Neural crest cell (in vitro differentiated cells): ENCODE measurements at places on chromosomes 6 and 20. TPM values are rescaled to one million over a fixed set of nuclear protein-coding genes. Genes with fewer than 3 reads are reported as not detected.

DNA sequence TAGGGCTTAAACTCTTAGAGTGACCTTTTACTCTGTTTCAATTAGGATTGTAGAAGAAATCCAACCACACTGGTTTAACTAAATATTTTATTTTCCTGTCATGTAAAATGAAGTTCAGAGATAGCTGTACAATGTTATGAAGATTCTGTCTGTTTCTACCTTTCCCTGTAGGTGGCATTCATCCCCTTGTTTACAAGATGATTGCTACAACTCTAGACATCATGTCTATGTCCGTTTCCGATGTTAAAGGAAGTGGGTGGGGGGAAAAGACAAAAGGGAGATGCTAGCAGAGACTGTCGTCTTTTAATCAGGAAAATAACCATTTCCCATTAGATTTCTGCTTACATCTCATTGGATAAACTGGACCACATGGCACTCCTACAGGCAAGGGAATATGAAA, 30.9 kb upstream of the RIMS1 start:
- no peak for DNase-seq

DNA sequence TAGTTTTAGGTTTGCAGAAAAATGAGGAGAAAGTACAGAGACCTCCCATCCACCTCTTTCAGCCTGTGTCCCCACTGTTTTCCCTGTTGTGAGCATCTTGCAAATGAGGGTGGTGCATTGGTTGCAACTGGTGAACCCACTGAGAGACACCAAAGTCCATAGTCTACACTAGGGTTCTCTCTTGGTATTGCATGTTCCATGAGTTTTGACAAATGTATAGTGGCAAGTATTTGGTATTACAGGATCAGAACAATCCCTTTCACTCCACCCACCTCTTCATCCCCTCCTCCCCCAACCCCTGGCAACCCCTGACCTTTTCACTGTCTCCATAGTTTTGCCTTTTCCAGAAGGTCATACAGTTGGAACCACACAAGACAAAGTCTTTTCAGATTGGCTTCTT, 20.1 kb downstream of the ZNF831 start:
- no peak for DNase-seq

- DNase-seq, result no peak
Measured at GRCh38 chr20:52047811-52048764, 143.5 kb downstream of the ZFP64 start.

TP53TG5 gene
- not detected in 2 replicates for total RNA-seq

- no peak for DNase-seq
Measured at GRCh38 chr6:160428069-160428430, 79.9 kb downstream of the SLC22A3 start.

DNA sequence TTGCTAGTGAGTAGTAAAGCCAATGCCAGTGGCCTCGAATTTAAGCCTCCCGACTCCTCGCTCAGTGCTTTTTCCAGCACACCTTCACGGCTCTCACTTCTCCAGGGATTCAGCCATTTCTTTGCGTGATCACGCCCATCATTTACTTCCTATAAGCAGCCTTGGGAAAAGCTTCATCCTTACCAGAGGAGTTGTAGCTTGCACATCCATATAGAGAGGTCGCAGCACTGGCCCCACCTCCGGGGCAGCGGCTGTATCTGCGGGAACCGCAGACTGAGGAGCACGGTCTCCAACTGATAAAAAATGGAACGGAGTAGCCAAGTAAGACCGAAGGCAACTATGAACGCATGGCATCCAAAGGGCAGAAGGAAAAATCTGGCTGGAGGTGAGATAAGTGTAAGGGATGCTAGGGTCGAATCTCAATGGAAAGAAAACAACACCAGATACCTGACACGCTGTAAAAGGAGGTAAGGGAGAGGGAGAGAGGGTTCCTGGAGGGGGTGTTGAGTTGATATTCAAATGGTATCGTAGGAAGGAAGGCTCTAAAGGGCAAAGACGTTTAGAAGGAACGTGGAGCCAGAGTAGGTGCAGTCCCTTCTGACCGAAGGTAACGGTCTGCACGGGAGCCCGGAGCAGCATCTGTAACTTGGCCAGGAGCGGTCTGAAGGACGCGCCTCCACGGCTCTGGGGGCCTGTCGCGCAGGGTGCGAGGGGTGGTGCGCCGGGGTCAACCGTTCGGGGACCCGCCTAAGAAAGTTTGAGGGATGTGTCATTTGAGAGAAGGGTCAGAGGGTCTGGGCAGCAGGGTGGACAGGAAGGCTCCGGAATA, 640 bp downstream of the NFS1 start:
- no peak for DNase-seq

DNA sequence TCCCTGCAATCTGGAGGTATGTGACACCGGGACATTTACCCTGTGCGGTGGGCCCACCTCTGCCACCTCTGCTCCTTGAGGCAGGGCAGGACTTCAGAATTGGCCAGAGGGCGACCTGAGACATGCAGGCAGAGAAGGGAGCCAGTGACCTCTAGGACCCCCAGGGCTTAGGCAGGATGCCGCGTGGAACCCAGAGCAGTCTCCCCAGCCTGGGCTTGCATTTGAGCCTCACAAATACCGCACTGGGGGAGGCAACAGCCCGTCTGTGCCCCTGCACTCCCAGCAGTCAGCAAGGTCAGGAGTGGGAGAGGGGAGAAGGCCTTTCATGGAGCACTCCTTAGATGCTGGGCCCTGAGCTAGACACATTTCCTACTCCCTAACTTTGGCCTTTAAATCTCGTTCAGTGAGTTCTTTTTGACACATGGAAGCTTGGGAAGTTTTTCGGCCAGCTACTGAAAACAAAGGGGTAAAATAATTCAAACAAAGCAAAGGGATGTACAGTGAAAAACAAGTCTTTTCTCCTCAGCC, 41.7 kb downstream of the C20orf203 start:
- DNase-seq, result no peak

SOBP gene
- total RNA-seq, result 23.0 and 24.0 TPM in 2 replicates

TINAG gene
- not detected in 2 replicates for total RNA-seq

GRCh38 chr6:161226009-161226964, 47.6 kb downstream of the AGPAT4 start:
- no peak for DNase-seq

SLC22A1 gene
- total RNA-seq, result 1.7 and 2.1 TPM in 2 replicates

GRCh38 chr6:51495096-51495495, 592.3 kb downstream of the PKHD1 start:
- no peak for DNase-seq

DNA sequence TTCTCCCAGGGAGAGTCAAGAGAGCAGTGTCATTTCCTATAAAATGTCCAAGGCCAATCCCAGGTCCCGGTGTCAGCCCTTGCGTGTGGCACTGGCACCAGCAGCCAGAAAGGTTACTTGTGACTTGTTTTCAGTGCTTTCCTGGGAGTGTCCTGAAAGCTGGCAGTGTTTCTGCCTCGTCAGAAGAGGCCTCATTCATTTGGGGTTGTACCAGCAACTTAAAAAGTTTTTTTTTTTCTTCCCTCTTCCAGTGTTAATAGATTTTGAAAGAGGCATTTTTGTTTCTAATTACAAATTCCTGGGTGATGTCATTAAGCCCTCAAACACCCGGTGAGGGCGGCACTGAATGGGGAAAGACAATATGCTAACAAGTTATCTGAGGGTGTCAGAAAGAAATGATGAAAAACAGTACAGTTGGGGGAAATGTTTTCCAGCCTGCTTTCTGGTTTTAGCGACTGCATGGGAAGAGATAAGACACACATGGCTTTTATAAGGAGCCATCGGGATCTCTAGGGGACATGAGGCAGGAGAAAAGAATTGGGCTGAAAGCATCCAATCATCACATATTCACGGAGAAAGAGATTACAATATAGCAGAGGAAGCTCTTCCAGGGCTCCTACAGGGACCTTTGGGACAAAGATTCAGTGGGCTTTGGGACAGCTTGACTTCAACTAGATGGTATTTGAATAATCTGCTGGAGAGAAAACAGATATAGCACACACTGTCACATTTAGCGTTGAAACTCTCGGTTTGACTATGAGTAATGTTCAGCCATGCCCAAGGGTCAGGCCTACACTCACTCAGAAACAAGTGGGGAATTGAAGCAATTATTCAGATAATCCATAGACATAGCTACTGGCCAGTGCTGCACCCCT, 153.0 kb downstream of the BCAS1 start:
- no peak for DNase-seq

- no peak for DNase-seq
Measured at GRCh38 chr6:78593898-78594667, 273.3 kb upstream of the IRAK1BP1 start.

DNA sequence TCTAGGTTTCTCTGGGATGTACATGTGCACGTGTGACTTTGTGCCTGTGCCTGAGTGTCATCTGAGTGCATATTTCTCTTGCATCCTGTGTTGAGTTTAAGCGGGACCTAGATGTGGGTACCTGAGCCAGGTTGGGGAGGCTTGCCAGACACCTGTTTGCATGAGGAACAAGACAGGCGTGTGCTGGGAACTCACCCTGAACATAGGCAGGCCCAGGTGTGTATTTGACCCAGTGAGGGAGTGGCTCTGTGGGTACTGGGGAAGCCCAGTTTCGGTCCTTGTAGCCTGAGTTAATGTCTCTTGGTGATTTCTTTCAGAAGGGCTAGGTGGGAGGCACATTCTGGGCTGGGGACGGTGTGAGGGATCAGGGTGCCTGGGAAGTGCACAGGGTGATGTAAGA, 98.6 kb downstream of the TMEM170B start:
- no peak for DNase-seq
